Endothelial cell (in vitro differentiated cells): ENCODE measurements at places on chromosomes 7 and 10.

GRCh38 chr10:80485076-80485945, 31.2 kb downstream of the TSPAN14 start:
- DNase-seq: no peak

GRCh38 chr7:87391020-87391701, 45.7 kb downstream of the CROT start:
- no peak for DNase-seq

GRCh38 chr10:102020938-102021337, 35.0 kb downstream of the ARMH3 start:
- DNase-seq: no peak

DNA sequence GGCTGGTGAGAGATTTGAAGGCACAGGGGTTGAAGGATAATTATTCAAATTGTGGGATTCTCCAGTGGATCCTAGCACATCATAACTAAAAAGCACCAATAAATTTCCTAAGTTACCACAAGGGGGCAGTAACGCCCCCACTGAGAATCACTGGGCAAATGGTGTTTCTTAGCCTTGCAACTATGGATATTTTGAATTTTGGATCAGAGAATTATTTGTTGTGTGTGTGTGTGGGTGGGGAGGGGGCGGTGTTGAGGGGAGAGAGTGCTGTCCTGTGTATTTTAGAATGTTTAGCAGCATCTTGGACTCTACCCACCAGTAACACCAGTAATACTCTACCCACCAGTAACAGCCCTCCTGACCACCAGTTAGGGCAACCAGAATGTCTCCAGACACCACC, 63.3 kb upstream of the PRKG1 start:
- peak; percentile 36 for DNase-seq

DNA sequence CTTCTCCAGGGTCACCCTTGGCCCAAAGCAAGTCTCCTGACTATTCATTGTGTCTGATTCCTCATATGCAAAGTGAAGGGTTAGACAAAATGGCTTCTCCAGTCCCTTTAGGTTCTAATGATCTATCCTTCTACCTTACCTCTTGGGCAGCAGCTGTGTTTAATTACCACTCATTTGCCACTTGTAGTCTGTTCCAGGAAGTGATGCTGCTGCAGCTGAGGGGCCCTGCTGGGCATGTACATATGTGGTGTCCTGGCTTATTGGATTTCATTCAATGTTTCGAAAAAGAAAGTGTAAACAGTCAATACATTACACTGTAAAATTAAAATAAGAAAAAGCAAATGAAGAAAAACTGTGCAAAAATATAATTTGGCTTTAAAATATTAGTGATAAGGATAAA, 36.6 kb downstream of the SCIN start:
- no peak for DNase-seq

- DNase-seq: no peak
Observed at GRCh38 chr7:111256391-111256790, 165.5 kb downstream of the LRRN3 start.

- DNase-seq: no peak
Observed at GRCh38 chr10:77180794-77181193, 456.8 kb downstream of the KCNMA1 start.

- no peak for DNase-seq
Observed at GRCh38 chr7:45898222-45898621, 9.9 kb downstream of the IGFBP1 start.

DNA sequence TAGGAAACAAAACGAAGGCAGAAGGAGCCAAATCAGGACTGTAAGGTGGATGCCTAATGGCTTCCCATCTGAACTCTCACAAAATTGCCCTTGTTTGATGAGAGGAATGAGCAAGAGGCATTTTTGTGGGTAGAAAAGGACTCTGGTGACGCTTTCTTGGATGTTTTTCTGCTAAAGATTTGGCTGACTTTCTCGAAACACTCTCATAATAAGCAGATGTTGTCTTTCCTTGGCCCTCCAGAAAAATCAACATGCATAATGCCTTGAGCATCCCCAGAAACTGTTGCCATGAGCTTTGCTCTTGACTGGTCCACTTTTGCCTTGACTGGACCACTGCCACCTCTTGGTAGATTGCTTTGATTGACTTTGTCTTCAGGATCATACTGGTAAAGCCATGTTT, 13.5 kb downstream of the PTPN12 start:
- no peak for DNase-seq

GRCh38 chr7:24733414-24734060, 23.7 kb downstream of the GSDME start:
- no peak for DNase-seq

- no peak for DNase-seq
Observed at GRCh38 chr10:102492344-102492939, 10.1 kb downstream of the ACTR1A start.

GRCh38 chr10:104288355-104288754, 19.4 kb downstream of the GSTO2 start:
- DNase-seq: no peak

GRCh38 chr7:145265180-145265579, 429.3 kb upstream of the TPK1 start:
- DNase-seq: no peak

- DNase-seq: no peak
Observed at GRCh38 chr7:47103498-47104205, 478.3 kb downstream of the TNS3 start.

DNA sequence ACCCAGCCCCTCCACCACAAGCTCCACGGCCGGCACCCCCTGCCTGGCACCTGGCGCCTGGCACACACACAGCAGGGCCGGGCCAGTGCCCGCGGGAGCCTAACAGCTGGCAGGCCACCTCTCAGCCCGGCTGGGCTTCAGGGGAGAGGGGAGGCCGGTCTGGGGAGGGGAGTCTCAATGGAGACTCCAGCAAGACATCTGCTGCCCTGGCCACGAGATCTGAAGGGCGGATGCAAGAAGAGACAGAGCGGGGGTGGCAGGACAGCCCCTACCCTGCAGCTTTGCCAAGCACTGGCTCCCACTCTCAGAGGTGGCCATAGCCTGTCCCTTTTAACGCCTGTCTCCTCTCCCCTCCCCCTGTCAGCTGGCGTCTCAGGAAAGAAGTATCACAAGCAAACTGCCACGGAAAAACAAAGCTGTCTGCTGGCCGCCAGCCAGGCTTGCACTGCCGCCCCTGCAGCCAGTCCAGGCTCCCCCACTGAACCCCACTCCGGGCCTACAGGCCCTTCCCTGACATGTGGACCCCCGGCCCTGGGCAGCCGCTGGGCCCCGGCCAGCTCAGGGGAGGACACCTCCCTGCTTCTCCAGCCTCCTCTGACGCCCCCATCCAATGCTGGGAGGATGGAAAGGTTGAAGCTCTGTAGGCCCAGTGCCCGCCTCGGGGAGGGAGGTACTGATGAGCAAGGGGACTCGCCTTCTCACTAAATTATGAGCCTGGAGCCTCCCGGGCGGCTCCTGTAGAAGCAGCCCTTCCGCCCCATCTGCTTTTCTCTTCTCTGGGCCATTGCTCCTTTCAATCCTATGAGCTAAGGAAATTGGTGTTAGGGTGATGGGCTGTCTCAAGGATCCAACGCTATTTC, 178.4 kb downstream of the ARHGAP12 start:
- no peak for DNase-seq

DNA sequence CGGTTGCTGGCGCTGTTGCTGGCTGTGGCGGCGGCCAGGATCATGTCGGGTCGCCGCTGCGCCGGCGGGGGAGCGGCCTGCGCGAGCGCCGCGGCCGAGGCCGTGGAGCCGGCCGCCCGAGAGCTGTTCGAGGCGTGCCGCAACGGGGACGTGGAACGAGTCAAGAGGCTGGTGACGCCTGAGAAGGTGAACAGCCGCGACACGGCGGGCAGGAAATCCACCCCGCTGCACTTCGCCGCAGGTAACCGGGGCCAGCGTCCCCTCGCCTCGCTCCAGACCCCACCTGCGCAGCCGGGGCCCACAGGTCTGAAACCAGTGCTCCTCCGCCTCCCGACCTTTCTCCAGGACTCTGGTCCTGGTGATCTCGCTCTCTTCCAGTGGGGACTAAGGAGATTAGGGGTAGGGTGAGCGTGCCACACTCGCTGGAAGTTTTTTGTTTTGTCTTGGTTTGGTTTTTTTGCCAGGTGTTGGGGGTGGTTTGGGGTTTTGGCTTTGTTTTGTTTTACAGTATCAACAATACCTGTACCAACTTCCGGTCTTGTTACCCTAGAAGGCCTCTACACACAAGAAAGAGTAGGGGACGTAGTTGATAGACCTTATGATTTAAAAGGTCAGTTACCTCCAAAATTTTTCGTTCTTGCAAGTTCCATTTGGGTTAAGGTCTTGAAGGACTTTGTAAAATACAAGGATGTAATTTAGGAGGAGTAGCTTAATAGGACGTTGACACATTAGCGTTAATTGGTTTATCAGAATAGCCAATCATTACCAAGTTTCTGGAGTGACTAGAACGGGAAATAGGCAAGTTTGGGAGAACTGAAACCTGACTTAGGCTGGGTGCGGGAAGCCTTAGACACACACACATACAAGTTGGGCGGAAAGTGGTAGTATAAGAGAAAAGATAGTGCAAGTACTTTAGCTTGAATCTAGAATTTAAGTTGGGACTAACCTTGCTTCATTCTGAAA, 704 bp downstream of the TNKS2 start:
- no peak for DNase-seq

- DNase-seq: no peak
Observed at GRCh38 chr7:22363756-22364422, 6.9 kb upstream of the RAPGEF5 start.

DNA sequence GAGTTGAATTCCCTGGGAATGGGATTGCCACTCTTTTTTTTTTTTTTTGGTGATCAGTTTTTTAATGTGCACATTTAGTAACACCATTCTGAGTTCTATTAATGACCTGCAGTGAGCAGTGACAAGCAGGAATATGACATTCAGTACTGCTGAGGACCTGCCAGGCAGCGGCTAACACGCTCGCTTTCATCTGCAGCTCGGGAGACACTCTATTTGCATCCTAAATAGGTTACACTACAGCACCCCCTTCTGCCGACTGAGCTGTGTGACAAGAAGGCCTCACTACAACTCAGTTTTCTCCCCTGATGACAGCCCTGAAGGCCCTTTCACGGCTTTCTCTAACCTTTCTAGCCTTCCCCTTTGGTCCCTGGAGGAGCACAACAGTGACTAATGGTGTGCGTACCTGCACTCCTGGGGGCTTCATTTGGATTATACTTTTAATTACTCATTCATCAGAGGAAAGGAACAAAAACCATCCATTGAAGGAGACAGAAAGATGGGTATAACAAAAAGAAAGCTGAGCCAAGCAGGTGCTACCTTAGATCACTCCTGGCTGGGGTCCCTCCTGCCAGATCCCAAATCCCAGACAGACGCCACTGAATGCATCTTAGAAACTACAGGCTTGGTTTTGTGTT, 872.4 kb downstream of the LRMDA start:
- peak; percentile 70 for DNase-seq

GRCh38 chr10:113386005-113386404, 166.8 kb upstream of the HABP2 start:
- DNase-seq: no peak

DNA sequence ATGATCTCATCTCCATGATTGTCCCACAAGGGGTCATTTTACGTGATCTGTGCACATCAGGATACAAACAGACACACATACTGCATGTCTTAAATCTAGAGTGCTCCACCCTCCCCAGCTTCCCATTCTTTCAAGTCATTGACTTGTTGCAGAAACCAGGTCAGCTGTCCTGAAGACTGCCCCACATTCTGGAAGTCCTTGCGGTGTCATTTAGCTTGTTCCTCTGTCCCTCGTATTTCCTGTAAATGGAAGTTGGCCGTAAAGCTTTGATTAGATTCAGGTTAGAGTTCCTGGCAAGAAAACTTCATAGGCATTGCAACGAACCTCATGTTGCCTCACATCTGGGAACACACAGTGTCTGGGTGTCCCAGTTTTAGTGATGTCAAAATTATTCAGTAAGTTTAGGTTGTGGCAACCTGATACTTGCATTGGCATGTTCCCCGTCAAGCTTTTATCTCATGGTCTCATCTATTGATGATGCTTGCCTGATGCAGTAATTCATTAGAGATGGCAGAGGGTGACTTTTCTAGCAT, 417.4 kb upstream of the GALNT17 start:
- no peak for DNase-seq

DNA sequence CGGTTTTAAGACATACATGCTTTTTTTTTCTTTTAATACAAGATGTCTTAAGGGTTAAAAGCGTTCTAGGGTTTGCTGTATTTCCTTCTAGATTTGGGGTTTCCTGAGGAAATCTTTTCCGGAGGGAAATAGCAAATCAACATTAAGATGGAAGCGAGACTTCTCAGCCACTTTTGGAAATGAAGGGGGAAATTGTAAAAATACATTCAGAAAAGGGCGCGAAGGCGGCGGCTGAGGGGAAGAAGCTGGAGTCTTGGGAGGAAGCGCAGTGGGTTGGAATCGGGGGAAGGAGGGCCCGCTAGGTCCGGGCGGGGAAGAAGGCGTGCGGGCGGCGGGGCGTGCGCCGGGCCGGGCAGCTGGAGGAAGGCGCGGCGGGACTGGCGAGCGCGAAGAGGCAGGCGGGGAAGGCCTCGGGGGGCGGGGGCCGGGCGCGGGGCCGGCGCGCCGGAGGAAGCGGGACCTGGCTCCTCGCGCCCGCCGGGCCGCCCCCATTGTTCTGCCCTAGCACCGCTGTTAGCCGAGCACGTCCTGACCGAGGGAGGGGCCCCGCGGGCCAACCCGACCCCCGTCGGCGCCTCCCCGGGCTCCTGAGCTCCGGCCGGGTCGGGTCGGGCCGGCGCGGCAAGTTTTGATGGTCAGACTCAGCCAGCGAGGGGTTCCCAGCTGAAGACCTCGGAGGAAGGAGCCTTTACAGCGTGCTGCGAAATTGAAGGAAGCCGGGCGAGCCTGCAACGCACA, 1.5 kb upstream of the SKIDA1 start:
- DNase-seq: peak; percentile 82

- DNase-seq: no peak
Observed at GRCh38 chr7:18540396-18540795, 44.8 kb downstream of the HDAC9 start.

GRCh38 chr10:82609845-82610244, 734.9 kb downstream of the NRG3 start:
- no peak for DNase-seq

- no peak for DNase-seq
Observed at GRCh38 chr7:73712773-73713172, 6.7 kb downstream of the STX1A start.

DNA sequence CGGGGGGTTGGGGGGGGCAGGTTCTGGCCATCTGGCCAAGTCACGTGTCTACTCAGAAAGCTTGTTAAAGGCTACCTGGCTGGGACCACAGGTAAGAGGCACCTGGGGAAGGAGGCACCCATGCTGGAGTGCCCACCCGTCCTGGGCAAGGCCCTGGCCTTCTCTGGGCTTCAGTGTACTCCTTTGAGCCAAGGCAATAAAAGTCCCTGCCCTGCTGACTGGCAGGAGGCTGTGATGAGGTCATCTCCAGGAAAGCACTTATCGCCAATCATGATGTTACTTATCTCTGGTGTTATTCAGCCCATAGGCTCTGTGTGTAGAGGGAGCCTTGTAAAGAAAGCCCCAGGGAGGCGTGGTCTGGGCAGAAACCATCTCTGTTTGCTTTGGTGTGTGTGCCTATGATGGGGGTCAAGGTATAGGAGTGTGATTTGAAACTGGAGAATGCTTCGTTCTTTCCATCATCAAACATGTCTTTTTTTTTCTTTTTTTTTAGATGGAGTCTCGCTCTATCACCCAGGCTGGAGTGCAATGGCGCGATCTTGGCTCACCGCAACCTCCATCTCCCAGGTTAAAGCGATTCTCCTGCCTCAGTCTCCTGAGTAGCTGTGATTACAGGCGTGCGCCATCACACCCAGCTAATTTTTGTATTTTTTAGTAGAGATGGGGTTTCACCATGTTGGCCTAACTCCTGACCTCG, 2.5 kb upstream of the CLDN4 start:
- DNase-seq: no peak
